Tongue (tissue), 3 donors: ENCODE measurements at places on chromosomes 11 and 22.
A peak's percentile ranks its signal among the peaks of the same experiment; 100 is the strongest.

DNA sequence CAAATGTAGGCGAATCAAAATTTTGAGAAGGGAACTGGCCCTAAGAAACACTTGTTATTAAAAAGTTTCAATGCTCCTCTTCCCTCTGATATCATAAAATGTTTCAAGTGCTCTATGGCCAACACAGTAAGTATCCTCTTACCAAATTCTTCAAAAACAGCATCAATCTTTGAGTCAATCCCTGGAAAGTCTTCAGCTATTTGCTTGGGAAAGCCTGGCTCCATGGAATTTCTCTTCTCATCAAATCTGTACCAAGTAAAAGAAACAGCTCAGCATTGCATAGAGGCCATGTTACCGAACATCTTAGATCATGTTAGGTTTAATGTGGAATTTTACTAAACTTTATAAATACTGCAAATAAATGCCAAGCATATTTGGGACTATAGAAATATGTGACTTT is 6.3 kb downstream of the MMP3 start:
- DNase-seq, result no peak

DNA sequence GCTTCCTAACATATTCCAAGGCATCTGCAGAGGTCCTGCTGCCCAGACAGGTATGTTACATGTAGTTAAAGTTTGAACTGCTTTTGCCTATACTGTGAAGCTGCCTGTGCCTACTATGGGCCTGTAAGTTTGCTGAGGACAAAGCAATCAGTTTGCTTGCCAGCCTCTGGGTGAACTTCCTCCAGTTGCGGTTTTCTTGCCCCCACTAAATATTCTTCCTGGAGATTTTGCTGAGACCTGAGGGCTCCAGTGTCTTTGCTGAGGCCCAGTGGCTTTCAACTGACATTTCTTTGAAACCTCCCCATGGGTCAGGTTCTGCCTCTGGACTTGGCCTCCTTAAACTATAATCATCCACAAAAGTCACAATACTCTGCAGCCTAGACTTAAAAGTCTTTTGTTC is 29.6 kb upstream of the MMP20 start:
- no peak for DNase-seq

DNA sequence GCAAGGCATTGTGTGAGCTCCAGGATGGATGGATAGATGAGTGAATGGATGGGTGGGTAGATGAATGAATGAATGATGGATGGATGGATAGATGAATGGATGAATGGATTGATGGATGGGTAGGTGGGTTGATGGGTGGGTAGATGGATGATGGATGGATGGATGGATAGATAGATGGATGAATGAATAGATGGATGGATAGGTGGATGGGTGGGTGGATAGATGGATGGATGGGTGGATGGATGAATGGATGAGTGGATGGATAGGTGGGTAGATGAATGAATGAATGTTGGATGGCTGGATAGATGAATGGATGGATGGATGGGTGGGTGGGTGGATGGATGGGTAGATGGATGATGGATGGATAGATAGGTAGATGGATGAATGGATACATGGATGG is 33.5 kb downstream of the DHCR7 start:
- no peak for DNase-seq

DNA sequence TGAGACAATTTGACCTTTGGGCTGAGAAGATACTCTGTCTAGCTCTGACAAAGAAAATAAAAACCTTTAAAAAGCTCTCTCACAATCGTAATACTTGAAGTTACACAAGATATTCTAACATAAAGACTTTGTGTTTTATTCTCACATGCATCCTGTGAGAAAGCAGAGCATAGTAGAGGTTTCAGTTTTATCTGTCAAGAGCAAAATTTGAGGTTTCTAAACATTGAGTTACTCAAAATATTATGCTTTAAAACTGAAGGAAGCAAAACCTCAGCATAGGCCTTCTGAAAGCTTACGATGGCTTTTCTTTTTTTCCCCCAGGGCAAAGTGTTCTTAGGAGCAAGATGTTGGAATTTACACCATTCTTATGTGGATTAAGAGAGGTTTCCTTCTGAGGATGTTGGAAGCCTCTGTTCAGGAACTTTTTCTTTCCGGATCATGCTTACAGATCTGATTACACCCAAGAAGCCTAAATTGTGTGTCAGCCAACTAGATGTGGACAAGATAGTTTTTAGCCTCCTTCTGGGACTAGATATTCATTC is 15.0 kb upstream of the OR51M1 start:
- no peak for DNase-seq

DNA sequence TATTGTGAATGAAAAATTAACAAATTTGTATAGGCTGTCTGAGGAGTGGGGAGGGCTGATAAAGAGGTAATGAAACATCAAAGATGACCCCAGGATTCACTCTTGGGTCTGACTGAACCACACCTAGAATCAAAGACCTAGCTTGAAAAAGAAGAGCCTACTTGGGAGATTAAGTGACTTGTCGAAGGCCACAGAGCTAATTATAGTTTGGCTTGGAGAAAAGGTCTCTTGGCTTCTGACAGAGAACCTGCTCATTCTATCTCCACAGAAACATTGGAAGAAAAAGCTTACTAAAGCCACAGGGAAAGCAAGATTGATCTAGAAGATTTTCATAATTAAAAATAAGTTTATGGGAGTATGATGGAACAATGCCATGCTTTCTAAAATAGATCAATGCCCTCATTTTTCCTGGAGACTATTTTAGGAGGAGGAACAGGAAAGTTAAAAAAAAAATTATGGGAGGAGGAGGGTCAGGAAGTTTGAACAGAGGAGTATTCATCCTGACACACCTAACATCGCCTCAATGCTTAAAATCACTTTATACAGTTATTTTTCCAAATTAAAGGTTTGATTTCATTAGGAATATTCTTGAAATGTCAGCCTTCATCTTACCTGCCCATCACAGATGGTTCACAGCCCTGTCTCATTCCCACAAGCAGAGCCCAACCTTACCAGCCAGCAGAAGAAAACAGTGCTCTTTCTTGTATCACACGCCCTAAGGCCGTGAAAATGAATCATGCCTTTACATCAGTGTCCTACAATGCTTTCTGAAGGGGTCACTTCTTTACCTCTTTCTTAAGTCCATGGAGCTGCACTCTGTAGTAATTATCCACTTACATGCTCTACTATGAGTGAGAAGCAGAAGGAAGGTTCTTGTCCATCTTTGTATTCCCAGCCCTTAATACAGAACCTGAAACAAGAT is 231.1 kb upstream of the MPPED2 start:
- no peak for DNase-seq

- DNase-seq, result peak; percentile 11
Measured at GRCh38 chr22:36052505-36052941, 23.9 kb upstream of the RBFOX2 start.

- peak; percentile 69 for DNase-seq
Measured at GRCh38 chr11:95736355-95736754, 53.2 kb downstream of the FAM76B start.
